ENCODE measurements at places on chromosomes 4 and X. TPM values are rescaled to one million over a fixed set of nuclear protein-coding genes. Genes with fewer than 3 reads are reported as not detected.

- peak; percentile 52 for DNase-seq
Measured at GRCh38 chr4:78558410-78558809, 6.8 kb downstream of the ANXA3 start.

DNA sequence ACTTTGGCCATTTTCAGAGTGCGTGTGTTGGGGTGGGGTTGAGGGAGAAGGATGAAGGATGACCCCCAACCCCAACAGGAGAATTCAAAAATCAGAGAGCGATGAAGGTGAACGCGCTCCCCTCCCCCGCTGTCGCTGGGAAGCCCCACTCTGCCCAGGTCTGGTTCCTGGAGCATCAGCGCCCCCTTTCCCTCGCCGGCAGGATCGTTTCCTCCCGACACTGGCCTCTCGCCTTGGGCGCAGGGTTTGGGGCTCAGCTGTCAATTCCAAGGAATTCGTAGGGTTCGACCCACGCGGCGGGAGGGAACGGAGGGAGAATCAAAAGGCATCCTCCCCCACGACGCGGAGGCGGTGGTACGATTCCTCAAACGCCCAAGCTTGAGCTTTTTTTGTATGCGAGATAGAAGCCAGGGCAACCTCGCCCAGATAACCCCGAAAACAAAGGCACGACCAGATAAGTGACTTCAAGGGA, 1.0 kb upstream of the PDGFRA start:
- DNase-seq: peak; percentile 83

GRCh38 chr4:95155759-95156451, 392.9 kb downstream of the UNC5C start:
- peak; percentile 28 for DNase-seq

DNA sequence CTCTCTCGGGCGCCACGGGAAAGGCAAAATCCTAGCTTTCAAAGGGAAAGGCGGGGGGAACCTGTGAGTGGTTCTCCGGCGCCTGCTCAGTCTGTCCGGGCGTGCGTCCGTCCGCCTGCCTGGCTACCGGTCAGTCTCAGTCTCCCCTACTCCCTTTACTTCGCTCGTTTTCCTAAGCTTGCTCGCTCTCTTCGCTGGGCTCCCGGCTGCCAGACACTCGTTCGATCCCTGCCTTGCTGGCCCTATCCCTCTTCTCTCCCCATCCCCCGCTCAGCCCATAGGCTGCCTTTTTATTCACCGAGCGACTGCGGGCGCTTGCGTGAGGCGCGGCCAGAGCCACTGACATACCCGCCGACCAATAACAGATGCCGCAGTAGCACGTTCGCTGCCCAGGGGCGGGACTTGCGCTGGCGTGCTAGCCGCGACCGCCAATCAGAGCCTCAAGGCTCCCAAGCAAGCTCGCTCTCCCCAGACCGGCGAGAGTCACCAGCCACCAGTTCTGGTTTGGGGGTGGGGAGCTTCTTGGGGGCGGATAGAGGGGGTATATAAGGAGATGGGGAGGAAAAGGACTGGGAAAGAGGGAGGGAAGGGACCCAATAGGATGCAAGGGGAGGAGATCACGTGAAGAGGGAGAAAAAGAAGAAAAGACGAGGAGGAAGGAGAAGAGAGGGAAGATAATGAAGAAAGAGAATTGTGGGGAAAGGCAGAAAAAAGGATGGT, 30.0 kb downstream of the ARHGEF9 start:
- peak; percentile 94 for DNase-seq

GSPT2 gene
- 4.2 TPM for total RNA-seq

DNA sequence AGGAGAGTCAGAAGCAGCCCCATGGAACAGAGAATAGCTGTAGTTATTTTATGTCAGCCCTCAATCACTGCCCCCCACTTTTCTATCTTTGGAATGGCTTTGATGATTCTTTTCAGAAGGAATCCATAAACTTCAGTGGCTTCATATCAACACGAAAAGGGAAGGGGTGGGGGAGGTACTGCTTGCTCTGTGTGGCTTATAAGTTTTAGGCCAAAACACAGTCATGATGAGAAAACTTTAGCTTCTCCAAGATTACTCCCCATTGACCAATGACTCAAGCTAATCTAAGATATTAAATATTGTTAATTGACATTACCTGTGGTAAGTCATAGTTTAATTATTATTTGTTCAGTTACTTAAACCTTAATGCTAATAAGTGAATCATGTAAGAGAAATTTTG, 669.6 kb upstream of the FAM241A start:
- no peak for DNase-seq

GRCh38 chrX:69182818-69183380, 17.6 kb upstream of the PJA1 start:
- DNase-seq: no peak

DNA sequence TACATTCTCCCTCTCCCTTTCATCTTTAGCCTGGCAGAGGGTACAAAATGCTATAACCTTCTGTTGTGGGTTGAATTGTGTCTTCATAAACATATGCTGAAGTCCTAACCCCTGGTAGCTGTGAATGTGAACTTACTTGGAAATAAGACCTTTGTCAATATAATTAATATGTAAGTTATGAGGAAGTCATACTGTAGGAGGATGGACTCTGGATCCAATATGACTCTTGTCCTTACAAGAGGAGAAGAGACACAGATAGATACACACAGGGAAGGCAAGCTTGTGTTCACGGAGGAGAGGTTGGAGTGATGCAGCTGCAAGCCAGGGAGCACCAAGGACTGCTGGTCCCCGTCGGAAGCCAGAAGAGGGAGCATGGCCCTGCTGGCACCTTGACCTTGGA, 94.7 kb downstream of the SLC2A9 start:
- no peak for DNase-seq

DNA sequence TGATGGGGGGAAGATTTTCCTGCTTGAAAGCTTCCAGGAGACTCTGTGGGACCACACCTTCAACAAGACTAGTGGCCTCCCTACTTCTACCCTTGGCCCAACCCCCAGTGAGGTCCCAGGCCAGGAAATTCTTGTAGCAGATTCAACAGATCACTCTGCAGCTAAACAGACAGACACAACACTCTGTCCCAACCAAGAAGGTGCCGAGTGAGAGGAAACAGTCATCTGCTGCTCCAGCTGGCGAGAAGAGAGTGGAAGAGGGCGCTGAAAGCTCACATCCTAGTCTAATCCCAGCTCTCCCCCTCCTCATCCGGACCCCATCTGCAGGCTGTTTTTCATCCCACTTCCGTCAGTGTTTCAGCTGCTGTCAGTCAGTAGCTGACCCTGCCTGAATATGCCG, 63.4 kb downstream of the CHRDL1 start:
- no peak for DNase-seq

GRPR gene
- total RNA-seq: under 0.01 TPM

DNA sequence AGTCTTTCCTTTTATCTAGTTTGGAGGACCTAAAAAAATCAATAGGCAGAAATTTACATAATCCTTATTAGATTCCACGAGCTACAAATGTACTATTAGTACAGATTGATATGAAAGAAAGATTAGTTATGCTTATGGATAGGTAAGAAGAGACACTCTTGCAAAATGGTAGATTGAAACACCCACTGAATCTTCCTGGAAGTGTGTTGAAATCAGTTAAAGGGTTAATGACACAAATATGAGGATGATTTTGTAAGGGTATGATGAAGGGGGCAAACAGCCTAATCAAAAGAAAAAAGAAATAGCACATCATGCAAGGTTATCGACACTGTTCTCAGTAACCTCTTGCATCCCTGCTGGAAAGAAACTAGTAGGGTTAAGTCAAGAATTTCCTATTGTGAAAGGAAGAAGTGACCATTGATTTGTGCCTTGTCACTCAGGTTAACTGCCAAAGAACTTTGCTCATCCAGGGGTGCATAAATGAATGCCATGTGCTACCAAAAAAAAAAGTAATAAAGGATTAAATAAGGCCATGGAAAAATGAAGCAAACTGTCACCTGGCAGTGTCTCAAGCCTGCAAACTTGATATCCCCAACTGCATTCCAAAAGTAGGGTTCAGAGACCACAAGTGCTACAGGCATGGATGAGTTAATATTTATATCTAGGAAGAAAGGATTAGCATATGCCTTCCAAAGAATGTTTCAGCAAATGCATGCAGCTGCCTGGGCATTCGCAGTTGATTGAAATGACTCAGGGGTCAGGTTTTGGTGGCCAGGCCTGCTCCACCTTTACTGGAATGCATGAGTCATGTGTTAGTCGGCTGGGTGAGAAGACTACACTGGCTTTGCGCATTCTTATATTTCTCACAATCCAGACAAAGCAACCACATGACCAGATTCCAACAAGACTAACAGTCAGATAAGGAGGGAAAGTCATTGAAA, 78.3 kb upstream of the ATXN3L start:
- DNase-seq: peak; percentile 98

GRCh38 chr4:187921946-187922623, 73.5 kb upstream of the ZFP42 start:
- no peak for DNase-seq

DNA sequence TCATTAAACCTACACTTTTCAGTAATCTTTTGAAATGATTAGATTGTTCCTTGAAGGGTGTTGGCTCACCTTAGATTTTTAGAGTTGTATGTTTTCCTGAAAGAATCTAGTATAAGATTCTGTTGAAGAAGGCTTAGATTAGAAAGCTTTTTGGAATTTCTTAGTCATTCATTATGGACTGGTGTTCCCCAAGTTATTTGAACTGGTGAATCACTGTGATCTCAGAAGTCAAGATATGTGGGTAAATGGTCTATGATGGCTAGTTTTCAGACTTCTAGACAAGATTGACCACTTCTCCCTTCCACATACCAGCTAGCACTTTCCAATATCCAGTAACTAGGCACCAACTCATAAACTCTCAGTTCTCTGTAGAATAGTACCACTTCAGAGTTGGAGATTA, 138.1 kb downstream of the KDM6A start:
- DNase-seq: no peak

DNA sequence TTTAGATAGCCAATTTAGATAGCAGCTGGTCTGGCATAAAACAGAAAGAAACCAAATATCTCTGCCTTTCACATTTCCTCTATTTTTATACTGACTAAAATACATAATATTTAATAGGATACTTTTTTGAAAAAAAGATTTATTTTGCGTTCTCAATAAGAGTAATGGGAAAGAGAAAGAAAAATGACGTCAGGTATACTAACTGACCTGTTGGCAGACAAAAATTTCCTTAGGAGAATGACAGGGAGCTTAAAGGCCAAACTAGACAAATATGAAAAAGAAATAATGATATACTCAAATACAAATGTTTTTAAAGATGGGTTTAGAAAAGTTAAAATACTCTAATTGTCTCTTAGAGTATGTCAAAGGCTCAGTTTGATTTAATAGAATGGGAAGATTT, 309.4 kb upstream of the ADGRL3 start:
- DNase-seq: no peak

TGIF2LX gene
- not detected for total RNA-seq

- no peak for DNase-seq
Measured at GRCh38 chr4:145709336-145709735, 29.4 kb downstream of the C4orf51 start.

PPP4R3C gene
- total RNA-seq: not detected

ERAS gene
- not detected for total RNA-seq

DNA sequence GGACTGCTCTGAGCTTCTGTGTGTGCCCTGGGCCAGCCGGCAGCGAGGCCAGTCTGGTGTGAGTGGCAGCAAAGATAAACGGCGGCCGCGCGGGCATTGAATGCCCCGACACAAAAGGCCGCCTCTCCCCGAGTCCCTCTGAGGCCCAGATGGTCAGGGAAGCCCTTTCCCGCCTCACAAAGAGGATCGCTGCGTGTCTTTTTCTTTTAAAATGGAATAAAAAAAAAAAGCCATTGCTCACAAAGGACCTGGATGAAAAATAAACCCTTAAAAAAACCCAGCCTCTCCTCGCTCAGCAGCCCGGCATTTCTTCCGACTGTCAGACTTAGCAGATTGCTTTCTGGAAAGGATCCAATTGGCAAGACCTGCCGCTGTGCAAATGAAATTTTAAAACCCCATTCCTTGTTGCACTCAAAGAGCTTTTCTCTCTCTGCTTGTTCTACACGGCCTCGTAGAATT, 578.7 kb downstream of the BCOR start:
- no peak for DNase-seq

DNA sequence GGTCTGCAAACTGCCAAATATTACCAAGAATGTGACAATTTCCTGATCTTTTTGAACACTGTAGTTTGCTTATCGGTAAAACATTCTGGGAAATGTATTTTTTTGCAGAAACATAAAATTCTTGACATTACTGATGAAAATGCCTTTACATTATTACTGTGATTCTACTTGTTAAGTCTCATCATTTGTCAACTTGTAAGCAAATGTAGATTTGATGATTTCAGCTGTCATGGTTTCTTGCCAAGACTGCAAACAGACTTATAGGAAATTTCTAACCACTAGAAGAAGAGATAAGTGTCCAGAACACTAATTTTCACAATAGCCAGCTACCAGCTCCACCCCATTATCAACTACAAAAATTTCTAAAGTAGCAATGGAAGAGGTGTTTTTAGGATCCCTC, 560.4 kb downstream of the STPG2 start:
- DNase-seq: no peak

GRCh38 chr4:25098964-25099891, 61.0 kb downstream of the SEPSECS start:
- DNase-seq: peak; percentile 67

DCLK2 gene
- 1.2 TPM for total RNA-seq

DNA sequence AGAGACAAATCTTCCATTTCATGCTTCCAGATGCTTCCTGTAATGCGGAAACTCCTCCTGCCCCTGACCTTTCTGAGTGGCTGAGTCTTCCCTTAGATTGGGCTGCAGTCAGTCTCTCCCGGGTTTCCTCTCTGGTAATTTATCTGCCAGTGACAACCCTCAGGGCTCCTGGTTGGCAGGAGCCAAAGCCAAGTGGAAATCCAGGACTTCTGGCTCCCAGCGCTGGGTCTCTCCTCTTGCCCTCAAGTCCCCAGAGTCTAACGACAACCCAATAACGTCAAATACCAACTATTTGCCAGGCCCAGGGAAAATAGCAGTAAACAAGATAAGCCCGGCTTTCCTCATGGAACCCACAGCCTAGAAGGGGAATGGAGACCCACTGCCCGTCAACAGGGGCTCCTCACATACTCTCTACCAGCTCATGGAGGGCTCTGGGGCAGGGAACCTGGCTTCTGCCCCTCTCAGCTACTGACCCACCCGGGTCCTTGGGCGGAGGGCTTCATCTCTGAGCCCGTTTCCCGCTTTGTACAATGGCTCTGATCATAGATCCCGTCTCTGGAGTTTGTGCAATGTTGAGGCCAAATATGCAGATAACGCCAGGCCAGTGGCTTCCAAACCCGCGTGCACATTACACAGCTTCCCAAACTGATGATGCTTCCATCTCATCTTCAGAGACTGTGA, 1.1 kb upstream of the TBC1D14 start:
- peak; percentile 45 for DNase-seq

- DNase-seq: no peak
Measured at GRCh38 chr4:6268650-6269615, 717 bp upstream of the WFS1 start.

DNA sequence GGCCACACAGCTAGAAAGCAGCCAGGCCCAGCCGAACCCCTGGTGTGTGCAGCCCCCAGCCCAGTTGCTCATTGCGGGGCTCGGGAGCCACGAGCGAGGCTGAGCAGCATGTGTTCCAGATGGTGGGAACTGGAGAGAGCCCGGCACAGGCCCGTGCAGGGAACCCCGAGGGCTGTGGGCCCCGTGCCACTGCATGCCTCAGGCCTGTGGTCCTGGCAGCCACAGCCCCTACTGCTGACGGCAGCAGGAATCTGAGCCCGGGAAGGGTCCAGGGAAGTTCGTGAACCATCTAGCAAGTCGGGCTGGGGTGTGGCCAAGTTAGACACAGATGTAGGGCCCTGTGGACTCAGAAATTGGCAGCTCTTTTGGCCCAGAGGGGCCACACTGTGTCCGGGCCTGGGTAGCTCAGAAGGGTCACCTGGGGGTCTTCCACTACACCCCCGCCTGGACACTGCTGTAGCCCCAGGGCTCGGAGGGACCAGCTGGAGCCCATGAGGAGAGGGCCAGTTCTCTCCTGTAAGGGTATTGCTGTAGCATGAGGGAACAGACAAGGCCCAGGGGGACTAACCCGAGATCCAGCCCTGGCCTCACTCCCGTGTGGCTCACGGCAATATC, 12.1 kb downstream of the HTRA3 start:
- no peak for DNase-seq

Measured in lung microvascular endothelial cell (primary cell).